ENCODE measurements at places on chromosomes 6 and 20.

DNA sequence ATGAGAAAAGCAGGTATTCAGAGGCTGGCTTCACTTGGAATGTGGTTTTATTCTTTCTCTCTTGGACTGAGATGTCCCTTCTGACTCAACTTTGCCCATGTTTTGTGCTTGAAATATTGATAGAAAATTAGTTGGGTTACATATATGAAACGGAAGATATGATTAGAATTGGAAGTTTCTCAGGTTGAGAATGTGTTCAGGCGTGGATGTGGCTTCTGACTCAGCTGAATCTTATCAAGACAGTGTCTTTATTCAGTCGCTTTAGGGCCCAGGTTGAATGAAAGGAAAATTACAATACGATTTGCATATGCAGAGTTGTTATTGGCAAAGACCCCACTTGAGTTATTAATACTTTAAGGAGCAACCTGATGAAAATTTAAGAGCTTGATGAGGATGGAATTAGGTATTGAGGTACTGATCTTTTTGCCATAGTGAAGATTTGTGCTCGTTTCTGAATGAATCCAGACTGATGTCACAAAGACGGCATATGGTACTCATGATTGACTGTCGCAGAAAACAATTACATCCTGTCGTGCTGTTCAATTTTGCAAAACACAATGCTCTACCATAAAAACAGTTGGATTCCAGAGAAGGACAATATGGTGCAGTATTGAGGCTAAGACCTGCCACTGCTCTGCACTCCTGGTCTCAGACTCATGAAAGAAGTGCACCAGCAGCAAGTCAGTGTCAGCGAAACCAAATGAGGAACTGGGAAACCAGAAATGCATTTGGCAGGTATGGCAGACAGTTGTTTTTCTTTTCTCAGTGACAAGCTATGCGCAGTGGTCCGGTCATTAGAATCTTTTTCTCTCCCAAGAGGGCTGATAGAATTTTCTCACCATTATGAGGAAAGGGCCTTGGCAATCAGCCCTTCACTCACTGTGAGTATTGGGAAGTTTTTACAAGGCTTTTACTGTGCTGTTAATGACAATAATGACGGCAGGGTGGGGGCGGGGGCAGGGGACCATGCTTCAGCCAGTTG is 158.3 kb downstream of the DOK5 start:
- no peak for DNase-seq

GRCh38 chr6:42217157-42217518 is 523 bp downstream of the MRPS10 start:
- no peak for DNase-seq

DNA sequence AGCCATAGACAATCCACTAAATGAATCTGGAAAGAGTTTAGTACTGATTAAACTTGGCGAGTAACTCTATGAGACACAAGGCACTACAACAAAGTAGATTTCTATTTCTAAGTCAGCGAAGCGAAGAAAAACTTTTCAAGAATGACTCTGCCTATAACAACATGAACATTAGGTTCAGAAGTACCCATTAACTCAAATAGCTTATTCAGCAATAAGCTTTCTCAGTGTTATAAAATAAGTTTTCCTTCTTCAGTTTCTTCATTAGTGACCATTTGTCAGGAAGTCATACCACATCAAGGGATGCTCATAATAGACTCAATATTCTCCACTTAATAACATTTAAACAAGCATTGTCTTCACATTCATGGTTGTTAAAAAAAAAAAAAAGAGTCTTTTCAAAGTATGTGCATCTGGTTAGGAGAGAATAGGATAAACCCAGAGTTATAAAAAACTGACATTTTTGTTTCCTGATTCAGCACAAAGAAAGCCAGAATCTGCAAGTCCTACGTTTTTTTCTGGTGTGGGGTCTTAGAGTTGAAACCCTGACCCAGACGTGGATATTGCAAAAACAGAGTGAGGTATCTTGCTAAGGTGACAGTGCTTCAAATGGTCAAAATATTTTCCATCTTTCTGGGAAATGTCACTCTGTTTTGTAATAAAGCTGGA is 148.2 kb upstream of the PREP start:
- no peak for DNase-seq

- no peak for DNase-seq
These were observed 171.6 kb downstream of the MTHFD1L start for GRCh38 chr6:151036869-151037680.

DNA sequence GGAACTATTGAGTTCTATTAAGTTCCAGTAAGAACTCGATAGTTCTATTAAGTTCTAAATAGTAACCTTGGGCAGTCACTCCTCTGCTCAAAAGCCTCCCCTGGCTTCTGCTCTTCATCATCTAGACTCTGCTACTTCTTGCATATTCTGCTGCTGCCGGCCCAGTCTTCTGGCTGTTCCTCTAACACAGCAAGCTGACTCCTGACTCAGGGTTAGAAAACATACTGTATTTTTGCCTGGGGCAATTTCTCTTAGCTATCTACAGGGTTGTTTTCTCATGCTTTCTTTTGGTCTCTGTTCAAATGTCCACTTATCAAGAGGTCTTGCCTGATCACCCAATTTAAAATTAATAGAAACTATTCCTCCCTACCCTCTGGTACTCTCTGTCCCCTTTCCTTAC is 14.6 kb downstream of the SLC25A27 start:
- no peak for DNase-seq

GRCh38 chr6:44662461-44663121 is 275.1 kb downstream of the CDC5L start:
- no peak for DNase-seq

- DNase-seq = no peak
These were observed 5.2 kb downstream of the DLGAP4 start for GRCh38 chr20:36311141-36311853.

- no peak for DNase-seq
These were observed 1.7 kb downstream of the FAM184A start for GRCh38 chr6:119076576-119077390.

DNA sequence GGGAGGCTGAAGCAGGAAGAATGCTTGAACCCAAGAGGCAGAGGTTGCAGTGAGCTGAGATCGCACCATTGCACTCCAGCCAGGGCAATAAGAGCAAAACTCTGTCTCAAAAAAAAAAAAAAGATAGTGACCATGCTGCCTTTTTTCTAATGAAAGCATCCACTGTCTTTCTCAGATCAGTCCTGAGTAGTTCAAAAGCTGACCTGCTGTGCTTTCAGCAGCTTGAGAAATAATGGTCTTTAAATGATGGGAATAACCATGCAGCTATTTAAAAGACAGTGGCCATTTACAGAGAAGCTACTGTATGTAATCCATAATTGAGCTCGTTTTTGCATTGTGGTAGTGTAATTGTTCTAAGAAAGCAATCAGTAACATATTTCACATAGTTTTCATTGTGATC is 36.1 kb downstream of the DSTN start:
- DNase-seq = no peak

DNA sequence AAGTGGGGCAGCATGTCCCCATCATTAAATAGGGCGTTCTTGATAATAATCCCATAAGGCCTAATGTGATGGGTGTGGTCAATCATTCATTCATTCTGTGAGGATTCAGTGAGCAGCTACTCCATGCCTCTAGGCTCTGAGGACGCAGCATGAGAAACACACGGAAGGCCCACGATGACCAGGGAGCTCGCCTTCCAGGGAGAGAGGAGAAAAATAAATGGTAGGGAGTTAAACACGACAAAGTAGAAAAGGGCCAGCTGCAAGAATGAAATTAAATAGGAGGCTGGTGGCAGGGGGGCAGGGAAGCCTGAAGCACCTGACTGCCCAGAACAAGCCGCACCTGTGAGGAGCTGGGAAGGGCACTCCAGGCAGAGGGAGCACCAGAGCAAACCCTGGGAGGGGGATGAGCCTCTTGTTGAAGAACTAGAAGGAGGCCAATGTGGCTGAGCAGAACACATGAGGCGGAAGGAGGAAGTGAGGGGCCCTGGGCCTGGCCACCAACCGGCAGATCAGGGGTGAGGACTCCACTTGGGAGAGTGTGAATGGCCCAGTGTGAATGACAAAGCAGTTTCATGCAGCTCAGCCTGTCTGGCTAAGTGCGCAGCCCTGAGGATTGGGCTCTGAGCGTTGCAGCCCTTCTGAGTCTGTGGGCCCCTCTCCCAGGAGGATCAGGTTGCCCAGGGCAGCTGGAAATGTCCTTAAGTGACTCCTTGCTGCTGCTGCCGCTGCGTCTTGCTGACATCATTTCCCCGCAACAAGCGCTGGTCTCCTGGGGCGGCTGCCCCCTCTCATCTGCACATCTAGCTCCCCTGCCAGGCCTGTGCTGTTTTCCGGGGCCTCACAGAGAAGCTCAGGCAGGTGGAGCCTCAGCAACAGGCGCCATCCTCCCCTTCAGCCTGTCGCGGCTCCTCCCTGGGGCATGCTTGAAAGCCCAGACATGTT is 99.9 kb downstream of the CDH26 start:
- DNase-seq = no peak

GRCh38 chr20:34651200-34651599 is 25.7 kb downstream of the PIGU start:
- DNase-seq = no peak

GRCh38 chr6:54291146-54291545 is 17.1 kb upstream of the TINAG start:
- DNase-seq = no peak

DNA sequence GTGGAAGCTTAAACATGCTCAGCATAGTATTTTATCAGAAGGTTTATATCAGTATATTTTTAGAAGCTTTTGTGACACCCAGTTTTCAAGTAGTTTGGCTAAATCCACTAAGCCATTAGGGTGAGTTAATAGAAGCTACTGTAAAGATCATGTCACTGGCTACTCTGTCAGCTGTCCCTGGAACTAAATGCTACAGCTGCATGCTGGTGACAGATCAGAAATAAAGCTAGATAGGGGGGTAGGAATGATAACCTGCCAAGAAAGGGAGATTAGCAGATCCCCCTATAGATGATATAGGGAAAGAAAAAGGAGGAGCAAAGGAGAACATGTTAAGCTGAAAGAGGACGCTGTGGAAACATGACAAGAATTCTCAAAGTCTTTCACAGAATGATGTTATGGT is 363.2 kb downstream of the QKI start:
- no peak for DNase-seq

GRCh38 chr20:46324960-46325703 is 16.8 kb upstream of the CDH22 start:
- no peak for DNase-seq

DNA sequence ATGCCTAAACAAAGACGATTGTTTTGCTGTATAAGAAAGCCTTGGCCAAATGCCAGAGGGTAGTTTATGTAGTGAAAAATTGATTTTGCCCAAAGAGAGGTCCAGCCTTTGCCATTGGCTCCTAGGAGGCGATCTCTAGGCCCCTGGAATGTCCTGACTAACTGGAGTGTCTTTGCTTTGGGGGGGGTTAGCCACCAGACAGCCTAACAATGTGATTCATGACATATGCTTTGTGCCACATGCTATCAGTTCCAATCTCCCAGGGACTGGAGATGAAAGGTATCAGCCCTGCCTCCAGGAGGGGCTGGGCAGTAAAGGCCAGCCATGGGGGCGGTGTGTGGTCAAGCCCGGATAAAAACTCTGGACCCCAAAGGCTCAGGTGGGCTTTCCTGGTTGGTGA is 32.7 kb upstream of the TUBB2A start:
- no peak for DNase-seq

DNA sequence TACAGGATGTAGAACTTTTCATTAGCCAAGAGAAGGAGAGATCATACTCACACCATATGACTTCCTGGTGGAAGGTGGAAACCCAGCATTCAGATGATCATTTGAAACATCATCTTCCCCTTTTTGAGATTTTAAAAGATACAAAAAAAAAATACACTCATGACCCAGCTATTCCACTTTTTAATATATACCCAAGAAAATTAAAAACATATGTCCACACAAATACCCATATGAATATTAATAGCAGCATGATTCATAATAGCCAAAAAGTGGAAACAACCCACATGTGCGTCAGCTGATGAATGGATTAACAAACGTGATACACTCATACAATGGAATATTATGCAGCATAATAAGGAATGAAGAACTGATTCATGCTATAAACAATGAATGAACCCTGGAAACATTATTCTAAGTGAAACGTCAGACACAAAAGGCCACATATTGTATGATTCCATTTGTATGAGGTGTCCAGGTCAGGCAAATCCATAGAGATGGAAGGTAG is 130.0 kb upstream of the SGK1 start:
- no peak for DNase-seq

DNA sequence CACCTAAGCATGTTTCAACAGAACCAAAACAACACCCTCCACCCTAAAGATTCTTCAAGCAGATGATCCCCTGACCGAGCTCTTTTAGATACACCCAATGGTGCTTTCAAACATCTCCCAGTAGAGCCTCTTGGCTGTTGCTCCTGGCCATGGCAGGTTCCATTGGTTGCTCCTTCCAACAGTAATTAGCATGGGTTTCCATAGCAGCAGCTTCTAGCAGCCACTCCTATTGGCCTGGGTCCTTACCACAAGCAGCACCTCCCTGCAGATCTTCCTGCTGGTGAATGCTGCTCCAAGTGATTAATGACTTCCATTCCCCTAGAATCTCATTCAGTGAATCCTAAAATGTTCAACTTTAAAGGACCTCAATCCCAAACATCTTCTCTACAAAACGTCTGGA is 13.9 kb downstream of the CCN2 start:
- DNase-seq = no peak

DNA sequence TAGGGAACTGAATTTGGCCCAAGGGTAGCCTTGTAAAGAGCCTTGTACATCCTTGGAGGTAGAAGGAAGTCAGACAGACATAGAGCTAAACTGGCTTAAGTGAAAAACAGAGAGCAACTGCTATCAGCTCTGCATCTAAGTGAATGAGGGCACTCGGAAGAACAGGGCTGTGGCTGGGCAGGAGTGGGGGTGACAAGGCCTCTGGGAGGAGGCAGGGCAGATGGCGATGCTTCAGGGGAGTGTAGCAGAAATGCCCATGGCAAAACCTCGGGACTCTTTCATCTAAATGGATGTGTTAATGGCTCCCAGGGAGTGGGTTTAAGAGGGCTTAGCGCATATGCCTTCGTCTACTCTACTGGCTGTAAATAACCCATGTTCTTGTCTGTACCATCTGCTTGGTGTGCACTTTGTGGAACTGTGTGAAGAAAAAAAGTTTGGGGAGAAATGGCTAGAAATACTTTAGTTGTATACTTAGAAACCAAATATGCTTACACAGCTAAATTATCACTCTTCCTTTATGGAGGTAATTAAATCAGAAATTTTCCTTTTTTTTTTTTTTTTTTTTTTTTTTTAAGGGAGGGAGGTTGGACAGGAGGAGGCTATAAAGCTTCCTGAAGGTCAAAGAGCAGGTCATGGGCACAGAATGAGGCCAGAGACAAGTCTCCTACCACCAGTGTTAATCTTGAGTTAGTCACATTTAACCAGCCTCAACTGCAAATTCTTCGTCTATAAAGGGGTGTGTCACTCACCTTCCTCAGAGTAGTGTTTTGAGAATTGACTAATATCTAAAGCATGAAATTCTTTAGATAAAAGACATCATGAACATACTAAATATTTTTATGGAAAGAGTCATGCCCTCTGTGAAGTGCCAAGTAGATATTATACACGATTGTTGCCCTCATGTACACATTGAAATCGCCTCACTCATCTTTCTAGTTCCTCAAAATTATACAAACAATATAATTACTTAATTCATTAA is 60.9 kb downstream of the FYN start:
- DNase-seq = no peak
